ENCODE measurements at places on chromosomes 1 and 21.

- peak; percentile 8 for DNase-seq
Observed at GRCh38 chr1:35210321-35211119, 17.6 kb upstream of the SFPQ start.

GRCh38 chr1:966135-966703, at the start of gene PLEKHN1:
PLEKHN1 (plus strand) TSS chr1:966482; CDS start chr1:966532, 50 bp downstream.
- DNase-seq = peak; percentile 69

GRCh38 chr1:52558941-52559340, 6.0 kb upstream of the TUT4 start:
- no peak for DNase-seq

GRCh38 chr1:97814121-97814520, 106.7 kb downstream of the DPYD start:
- DNase-seq = peak; percentile 20

DNA sequence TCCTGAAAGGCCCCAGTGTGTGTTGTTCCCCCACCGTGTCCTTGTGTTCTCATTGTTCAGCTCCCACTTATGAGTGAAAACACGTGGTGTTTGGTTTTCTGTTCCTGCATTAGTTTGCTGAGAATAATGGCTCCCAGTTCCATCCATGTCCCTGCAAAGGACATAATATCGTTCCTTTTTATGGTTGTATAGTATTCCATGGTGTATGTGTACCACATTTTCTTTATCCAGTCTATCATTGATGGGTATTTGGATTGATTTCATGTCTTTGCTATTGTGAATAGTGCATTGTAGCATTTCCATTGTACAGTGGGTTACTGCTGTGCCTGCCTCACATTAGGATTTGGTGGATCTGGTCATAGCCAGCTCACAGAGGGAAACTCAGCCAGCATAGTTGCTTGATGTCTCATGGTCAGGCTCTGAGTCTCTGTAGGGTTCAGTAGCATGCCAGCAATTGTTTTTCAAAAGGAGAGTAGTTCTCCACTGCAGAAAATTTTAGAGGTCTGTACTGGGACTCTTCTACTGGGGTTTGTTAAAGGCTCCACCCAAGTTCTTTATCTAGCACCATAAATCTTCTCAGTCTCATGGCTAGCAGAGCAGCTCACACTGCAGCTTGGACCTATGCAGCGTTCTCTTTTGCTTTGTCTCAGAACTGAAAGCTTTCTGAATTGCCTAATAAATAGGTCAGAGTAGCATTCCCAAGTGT, 41.0 kb downstream of the RUNX3 start:
- peak; percentile 93 for DNase-seq

GRCh38 chr1:75203415-75204277, 69.5 kb downstream of the LHX8 start:
- DNase-seq = peak; percentile 48

- no peak for DNase-seq
Observed at GRCh38 chr21:29257701-29258100, 41.0 kb upstream of the BACH1 start.

DNA sequence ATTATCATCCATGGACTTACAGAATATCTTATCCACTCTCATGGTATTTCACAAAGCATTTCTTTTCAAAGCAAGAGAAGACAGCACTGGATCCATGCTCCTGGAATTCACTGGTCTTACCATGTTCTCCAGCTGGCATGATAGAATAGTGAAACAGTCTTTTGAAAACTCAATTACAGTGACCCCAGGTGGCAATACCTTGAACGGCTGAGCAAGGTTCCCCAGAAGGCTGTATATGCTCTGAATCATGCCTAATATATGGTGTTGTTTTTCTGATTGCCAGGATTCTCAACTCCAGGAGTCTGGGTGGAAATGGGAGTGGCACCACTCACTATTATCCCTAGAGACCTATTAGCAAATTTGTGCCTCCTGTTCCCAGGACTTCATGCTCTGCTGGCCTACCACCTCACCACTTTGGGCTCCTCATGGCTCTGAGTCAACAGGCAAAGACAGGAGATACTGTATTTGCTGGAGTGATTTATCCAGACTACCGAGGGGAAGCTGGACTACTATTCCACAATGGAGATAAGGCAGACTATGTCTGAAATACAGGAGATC, 87.6 kb downstream of the CATSPERE start:
- no peak for DNase-seq

DNA sequence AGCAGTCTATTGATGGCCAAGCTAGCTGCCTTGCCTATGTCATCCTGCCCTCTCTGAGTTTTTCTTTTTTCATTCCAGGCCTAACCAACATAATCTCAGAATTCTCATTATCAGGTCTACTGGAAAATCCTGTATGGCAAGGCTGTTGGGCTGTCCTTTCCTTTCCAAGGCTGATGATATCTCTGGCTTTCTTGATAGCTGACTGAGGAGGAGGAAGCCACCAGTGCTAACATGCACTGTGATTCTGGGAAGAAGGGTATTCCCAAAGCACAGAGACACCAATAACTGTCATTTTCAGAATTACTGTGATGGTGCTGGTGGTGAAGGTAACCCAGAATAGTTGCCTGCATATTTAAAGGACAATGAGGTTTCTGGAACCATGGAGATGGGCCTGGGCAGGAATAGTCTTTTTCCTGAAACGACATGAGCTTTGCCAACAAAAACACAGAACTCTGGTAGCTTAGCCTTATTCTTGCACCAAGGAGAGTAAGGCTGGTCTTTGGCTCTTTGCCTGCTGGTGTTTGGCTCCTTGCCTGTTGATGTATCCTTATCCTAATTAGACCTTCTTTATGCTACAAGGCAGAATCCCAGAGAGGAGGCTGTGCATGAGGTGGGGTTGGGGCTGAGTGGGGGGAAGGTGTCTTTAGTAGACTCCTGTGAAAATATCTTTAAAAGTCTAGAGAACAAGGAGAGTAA, 157.4 kb downstream of the TNFSF18 start:
- DNase-seq = no peak

- DNase-seq = peak; percentile 72
Observed at GRCh38 chr1:202143768-202144401, 652 bp downstream of the ARL8A start.

- DNase-seq = no peak
Observed at GRCh38 chr1:211732293-211732980, 57.0 kb upstream of the NEK2 start.

- no peak for DNase-seq
Observed at GRCh38 chr1:16298653-16299052, 53.6 kb downstream of the FBXO42 start.

DNA sequence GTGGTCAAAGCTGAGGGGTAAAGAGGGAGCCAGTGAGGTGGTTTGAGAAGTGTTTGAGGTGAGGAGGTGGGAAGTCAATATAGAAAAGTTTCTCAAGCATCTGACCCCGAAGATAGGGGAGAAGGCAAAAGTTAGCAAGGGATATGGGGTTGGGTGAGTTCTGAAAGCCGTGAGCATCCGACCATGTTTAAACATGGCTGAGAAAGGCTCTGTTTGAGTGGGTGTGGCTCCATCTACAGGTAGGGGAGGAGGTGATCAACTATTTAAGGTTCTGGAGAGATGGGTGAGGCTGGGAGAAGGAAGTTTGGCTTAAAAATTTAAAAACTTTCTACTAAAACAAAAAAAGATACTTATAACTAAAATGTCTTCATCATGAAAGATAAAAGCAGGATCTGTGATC, 273.8 kb downstream of the KCNJ6 start:
- DNase-seq = no peak

- peak; percentile 46 for DNase-seq
Observed at GRCh38 chr1:42439940-42440339, 15.9 kb downstream of the ZMYND12 start.

DNA sequence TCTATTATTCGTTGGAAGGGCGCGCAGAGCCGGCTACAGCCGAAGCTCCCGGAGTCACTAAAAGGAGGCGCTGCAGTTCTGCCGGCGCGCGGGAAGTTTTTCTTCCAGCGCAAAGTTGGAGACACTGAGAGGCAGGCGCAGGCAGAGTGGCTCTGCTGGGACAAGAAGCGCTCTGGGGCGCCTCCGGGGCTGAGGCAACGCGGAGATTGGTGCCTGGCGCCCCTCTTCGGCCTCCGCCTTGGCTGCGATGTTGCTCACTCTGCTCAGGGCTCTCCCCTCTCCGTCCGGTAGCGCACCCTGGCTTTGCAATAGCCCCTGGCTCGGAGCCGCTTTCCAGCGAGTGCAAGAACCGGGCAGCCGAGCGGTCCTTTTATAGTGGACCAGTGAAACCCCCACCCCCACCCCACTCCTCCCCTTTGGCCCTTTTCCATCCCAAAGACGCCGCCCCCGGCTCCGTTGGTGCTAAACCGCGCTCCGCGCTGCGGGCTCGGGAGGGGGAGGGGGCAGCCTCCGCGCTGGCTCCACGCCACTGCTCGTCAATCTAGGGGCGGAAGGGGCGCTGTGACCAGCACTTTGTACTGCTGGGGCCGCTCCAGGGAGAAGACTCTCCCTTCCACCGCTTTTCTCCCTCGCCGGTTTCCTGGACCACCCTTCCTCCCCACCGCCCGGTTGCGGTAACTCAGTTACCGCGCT, at the start of gene ADAMTS1:
Gene ADAMTS1, minus strand, starts transcription at position 344 of the 693 bp plus-strand sequence. CDS start 455 bp downstream, outside the sequence.
- DNase-seq = peak; percentile 94

GRCh38 chr1:212139526-212140135, 104.1 kb downstream of the DTL start:
- DNase-seq = no peak

DNA sequence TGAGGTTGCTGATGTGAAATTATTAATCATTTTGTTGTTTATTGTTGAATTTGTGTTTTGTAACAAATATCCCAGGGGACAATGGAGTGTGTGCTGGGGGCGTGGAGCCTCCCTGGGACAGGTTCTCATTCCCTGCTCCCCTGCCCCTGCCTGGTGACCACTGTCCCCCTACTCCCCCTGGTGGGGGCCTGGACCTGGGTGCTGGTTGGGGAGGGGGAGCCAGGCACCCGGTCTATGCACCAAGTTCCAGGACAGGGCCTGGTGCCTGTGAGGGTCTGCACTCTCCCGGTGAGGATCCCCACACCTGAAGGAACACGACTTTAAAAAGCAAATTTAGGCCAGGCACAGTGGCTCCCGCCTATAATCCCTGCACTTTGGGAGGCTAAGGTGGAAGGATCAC, 42.4 kb downstream of the CHD5 start:
- DNase-seq = no peak

DNA sequence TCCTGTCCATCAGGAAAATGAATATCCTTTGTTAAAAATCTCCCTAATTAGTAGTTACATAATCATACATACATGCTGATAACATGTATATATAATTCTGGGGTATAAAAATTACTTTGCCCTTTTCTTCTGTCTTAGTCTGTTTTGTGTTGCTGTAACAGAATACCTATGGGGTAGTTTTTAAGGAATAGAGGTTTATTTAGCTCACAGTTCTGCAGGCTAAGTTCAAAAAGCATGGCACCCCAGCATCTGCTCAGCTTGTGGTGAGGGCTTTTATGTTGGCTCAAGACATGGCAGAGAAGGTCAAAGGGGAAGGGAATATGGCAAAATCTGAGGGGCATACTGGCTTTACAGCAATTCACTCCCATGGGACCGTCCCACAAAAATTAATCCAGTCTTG, 16.3 kb upstream of the RPS6KC1 start:
- DNase-seq = no peak
